ENCODE measurements at places on chromosomes 3 and 15. TPM values are rescaled to one million over a fixed set of nuclear protein-coding genes. Genes with fewer than 3 reads are reported as not detected.
A peak's percentile ranks its signal among the peaks of the same experiment; 100 is the strongest.

The LEKR1 gene
- total RNA-seq: 0.32 TPM

DNA sequence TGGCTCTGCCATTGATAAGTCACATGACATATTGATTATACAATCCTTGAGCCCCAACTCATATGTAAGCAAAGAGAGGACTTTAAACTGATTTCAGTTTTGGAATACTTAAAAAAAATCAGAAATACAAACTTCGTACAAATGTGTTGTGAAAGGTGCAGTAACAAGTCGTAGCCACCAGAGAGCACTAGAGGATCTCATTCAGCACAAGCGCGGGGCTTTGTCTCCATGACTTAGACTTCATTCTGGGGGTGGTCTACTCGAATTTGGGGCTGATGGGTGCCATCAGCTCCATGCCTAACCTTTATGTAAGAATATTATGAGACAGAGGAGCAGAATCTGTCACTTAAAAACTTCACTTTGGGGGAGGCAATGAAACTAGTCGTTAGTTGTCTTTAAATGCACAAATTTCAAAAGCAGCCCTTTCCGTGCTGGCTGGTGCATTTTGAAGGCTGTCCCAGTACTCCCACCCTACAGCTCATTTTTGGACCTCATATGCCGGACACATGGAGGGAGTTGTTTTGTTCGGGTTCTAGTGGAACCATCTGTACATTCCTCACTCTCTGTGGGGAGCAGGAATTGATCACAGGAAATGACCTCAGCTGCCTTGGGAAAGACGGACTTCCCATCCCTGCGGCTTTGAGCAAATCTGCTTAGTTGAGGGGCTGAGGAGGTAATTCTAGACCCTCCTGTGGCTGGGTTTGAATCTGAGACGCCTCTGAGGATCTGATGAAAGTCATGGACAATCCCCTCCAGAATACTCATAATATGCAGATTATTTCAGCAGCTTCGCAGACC, 27.5 kb upstream of the MASP1 start:
- peak; percentile 30 for DNase-seq

DNA sequence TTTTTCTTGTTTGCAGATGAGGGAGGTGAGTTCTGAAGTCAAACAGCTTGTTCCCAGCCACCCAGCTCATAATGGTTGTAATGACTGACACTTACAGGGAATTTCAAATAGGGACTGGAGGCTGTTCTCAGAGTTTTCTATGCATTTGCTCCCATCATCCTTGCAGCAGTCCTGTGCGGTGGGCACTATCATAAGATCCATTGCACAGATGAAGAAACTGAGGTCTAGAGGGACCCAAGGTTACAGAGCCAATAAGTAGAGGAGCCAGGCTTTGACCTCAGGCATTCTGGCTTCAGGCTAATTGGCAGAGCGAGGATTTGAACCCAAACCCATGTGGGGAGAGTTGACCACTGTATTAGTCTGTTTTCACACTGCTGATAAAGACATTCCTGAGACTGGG, 32.4 kb downstream of the FAH start:
- DNase-seq: no peak

DNA sequence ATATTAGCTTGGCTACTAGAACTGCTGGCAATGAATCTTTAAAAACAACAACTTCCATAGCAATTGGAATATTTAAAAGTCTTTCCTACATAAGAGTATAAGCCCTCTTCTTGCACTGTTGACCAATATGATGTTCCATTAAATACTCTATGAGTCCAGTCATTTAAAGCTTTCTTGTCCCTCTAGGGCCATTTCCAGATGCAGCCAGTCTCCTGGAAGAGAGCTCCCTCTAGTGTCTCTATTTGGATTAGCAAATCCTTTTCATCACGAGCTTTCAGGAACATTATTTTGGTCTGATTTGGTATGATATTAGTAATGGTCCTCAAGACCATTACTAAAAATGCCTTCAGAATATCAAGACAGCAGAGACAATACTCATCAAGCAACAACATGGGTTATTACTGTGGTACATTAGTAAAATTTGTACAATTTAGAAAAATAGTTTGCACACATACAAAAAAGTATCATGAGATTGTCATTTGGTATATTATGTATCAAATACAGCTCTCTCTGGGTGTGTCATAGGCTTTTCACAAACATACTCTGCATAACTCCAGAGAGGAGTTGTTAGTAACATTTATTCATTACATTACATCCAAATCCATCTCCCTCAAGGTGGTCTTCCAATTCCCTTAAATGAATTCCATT, 101.3 kb downstream of the DPH6 start:
- peak; percentile 20 for DNase-seq

DNA sequence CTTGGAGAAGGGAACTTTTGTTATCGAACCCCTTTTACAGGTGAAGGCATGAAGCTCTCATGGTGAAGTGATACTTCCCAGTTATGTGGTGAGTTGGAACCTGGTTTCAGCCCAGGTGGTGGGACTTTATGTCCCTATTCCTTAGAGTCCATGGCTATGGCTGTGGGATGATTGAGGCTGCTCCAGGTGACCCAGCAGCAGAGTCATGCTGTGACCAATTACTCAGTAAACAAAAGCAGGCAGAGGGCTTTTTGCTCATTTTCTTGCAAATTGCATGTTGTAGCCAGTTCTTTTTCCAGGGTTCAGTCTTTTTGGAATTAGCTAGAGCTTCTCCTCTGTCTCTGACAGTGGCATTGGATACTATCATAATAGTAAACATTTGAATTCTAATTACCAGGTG, 70.7 kb downstream of the CACNA2D3 start:
- no peak for DNase-seq

All from pulmonary artery endothelial cell (primary cell).